Activated naive CD4-positive, alpha-beta T cell treated with anti-CD3 and anti-CD28 coated beads for 36 hours (primary cell): ENCODE measurements at places on chromosomes 4 and X.

DNA sequence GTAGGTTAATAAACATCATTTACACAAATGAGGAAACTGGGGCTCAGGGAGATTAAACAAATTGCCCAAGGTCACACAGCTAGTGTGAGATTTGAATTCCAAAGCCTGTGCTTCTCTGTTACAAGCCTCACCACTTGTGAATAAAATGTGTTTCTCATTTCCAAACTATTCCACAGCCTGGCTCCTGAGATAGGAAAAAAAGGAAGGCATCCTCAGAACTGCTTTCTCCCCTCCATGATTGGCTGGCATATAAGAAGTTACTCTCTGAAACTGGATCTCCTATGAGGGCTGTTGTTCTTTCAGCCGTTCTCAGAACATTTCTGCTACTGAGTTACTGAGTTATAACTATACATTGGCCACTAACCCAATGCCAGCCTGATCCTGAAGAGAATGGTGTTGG lies 237.9 kb downstream of the MAML3 start:
- DNase-seq, result no peak
- H3K4me1 ChIP-seq, result no peaks in the 10 kb centered on the region
- no peak overlapping the region for H3K4me3 ChIP-seq
- no peaks in the 10 kb centered on the region for H3K36me3 ChIP-seq

DNA sequence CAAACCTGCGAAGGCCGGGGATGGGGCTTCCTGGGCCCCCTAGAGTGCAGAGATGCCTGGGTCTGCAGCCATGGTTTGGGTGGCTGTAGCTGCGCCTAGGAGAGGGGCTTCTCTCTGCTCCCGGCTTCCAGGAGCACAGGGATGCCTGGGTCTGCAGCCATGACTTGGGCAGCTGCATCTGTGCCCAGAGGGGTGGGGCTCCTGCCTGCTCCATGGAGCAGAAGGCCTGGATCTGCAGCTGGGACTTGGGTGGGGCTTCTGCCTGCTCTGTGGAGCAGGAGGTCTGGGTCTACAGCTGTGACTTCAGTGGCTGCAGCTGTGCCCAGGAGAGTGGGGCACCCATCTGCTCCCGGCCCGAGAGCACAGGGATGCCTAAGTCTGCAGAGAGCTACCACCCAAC lies 20.8 kb downstream of the SPON2 start:
- H3K27me3 ChIP-seq, result peaks cover 11% of the 10 kb centered on the region
- H3K4me3 ChIP-seq, result no peak overlapping the region
- no peak for DNase-seq
- H3K4me1 ChIP-seq, result no peaks in the 10 kb centered on the region
- H3K27ac ChIP-seq, result no peak overlapping the region

DNA sequence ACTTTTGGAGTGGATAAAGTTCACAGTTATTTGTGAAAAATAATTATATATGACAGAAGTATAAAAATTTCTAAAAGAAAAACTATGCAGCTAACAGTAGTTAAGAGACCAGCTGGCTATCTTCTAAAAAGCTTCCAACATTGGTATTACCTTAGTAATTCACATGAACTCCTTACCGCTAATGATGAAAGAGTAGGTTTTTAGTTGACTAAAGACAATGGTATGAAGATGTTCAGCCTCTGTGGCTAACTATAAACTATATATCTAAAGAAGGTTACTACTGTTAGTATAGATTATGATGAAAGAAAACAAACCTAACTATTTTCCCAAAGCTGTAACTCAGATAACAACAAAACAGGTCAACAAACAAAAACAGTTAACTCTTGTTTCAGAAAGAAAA lies 10.4 kb downstream of the CCNI start:
- no peak for DNase-seq

DNA sequence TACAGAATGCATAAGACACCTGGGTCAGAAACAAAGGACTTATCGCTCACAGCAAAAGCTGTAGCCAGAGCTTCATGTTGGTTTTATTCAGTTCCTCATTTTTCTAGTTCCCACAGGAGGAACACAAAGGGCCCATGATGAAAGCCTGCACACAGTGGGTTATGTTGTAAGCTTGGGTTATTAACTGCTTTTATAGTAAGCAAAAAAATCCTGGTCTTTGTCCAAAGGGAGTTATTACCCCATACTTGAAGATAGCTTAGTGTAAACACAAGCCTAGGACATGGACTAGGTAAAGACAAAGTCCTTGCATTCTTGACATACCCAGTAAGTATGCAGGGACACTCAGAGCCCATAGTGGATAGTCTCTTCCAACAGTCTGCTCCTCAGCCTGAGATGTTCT lies 11.7 kb downstream of the BBS12 start:
- peaks cover 5% of the 10 kb centered on the region for H3K4me1 ChIP-seq
- H3K36me3 ChIP-seq, result peaks cover 18% of the 10 kb centered on the region
- H3K27me3 ChIP-seq, result no peaks in the 10 kb centered on the region
- no peak overlapping the region for H3K27ac ChIP-seq
- no peak for DNase-seq
